Heart left ventricle (tissue), 16 donors: ENCODE measurements at places on chromosomes 2 and 18.

DNA sequence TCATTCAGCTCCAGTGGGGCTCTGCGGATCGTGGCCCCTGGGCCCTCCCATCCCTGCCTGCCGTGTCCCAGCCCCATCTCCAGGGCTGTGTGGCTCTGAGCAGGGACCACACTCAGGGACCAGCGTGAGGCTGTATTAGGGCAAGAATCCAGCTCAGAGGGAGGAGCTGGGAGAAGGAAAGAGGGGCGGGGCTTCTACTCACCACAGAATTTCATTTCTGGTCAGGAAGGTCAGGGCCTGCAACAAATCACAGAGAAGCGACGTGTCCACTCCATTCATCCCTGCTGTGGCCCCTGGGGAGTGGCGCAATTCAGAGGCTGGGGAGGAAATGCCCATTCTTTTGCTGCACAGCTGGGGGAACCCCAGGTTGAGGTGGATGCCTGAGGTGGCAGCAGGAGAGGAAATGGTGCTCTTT, 828 bp downstream of the CIB4 start:
- DNase-seq = no peak

DNA sequence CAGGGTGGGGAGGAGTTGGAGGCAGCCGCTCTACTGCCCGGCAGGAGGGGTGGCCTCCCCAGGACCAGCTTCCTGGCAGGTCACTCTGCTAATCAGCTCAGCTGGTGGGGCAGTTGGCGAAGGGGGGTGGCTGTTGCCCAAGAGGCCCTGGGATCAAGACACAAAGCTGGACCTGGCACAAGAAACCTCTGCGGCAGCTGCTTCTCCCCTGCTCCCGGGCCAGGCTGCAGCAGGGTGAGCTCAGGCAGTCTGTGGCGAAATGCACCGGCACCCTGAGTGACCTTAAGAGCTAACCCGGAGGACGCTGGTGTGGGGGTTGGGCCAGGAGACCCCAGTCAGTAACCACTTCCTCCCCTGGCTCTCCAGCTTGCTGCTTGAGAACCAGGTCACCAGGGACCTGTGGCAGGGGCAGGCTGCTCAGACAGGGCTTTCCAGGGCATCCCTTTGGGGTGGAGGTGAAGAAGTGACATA, 31.1 kb downstream of the TOGARAM2 start:
- DNase-seq = peak; percentile 79

DNA sequence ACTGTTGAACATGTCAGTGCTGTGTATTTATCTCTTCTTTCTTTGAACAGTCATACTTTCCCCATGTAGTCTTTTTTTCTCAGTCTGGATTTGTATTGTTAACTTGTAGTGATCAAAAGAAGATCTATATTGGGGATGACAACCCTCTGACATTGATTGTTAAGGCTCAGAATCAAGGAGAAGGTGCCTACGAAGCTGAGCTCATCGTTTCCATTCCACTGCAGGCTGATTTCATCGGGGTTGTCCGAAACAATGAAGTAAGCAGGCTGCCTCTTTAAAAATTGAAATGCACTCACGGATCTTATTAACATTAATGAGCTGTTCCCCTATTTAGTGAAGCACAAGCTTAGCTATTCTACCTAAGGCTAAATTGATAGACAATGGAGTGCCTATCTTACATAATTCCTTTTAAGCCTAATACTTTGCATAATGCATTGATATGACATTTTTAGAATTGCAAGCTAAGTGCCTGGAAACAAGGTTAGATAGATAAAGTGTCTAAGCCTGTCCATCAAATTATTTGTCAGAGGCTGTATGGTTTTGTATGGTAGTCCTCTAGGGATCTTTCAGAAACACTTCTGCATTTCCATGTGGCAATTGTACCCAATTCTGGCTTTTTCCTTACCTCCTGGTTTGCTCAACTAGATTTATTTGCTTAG, 29.3 kb upstream of the FAM171B start:
- DNase-seq = no peak

DNA sequence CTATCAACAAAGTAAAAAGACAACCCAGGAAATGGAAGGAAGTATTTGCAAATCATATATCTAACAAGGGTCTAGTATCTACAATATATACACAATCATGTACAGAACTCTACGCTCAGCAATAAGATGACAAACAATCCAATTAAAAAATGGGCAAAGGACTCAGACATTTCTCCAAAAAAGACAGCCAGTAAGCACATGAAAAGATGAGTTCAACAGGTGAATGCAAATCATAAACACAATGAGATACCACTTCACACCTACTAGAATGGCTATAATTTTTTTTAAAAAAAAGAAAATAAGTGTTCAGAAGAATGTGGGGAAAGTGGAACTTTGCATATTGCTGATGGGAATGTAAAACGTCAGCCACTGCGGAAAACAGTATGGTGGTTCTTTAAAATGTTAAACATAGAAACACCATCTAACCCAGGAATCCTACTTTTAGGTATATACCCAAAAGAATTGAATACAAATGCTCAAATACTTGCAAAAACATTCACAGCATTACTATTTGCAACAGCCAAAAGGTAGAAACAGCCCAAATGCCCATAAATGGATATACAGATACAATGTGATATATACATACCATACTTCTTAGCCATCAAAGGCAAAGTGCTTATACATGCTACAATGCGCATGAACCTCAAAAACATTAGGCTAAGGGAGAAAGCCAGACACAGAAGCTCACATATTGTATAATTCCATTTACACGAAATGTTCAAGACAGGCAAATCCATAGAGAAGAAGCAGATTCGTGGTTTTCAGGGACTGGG, 121.2 kb downstream of the CABYR start:
- DNase-seq = no peak

DNA sequence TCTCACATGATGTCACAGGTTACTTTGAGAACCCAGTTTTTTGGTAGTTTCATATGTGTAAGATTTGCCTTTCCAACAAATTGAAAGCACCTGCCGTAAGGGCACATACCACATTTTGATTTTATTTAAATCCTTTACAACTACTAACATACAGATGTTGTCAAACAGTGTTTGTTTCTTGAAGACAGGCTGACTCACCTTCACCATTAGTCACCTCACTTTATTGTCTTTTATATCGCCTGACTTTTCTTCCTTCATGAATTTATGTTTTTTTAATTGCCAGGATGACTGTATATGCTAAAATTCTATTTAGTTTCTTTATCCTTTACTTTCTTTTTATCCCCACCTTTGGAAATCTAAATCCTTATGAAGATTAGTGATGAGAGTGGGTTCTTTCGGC, 886.7 kb downstream of the SUCLG1 start:
- no peak for DNase-seq

DNA sequence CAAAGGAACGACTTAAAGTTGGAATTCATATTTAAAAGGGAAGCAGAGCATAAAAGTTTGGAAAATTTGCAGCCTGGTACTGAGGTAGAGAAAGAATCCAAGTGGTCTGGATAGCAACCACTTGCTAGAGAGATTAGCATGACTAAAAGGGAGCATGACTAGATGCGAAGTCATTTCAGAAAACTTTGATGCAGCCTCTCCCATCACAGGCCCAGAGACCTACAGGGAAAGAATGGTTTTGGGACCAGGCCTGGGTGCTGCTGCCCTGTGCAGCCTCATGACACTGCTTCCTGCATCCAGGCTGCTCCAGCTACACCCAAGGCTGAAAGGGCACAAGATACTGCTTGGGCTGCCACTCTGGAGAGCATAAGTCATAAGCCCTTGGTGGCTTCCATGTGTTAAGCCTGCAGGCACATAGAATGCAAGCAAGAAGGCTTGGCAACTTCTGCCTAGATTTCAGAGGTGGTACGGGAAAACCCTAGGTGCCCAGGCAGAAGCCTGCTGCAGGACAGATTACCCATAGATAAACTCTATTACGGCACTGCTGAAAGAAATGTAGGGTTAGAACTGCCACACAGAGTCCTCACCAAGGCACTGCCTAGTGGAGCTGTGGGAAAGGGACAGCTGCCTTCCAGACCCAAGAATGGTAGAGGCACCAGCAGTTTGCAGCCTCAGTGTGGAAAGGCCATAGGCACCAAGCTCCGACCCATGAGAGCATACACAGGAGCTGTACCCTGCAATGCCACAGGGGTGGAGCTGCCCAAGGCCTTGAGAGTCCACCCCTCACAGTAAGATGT, 12.6 kb upstream of the CHN1 start:
- DNase-seq = no peak

- DNase-seq = no peak
Measured at GRCh38 chr2:184689638-184690037, 91.3 kb downstream of the ZNF804A start.

- peak; percentile 15 for DNase-seq
Measured at GRCh38 chr2:190678444-190679162, 29.7 kb downstream of the NAB1 start.

DNA sequence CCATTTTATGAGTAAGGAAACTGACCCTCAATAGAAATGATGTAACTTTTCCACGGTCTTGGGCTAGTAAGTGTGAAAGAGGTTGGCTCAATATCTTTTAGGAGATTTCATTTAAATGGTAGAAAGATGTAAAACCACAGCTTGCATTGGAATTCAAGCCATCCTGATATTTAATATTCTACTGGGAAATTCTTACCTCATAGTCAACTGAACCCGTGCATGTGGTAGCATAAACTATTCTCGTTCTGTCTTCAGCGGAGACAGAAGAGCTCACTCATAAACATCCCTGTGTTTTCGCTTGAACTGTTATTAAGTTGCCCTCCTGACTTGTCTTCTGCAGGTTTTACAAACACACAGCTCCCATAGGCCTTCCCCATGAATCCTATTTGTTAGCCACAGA, 8.5 kb upstream of the SPATS2L start:
- DNase-seq = no peak

DNA sequence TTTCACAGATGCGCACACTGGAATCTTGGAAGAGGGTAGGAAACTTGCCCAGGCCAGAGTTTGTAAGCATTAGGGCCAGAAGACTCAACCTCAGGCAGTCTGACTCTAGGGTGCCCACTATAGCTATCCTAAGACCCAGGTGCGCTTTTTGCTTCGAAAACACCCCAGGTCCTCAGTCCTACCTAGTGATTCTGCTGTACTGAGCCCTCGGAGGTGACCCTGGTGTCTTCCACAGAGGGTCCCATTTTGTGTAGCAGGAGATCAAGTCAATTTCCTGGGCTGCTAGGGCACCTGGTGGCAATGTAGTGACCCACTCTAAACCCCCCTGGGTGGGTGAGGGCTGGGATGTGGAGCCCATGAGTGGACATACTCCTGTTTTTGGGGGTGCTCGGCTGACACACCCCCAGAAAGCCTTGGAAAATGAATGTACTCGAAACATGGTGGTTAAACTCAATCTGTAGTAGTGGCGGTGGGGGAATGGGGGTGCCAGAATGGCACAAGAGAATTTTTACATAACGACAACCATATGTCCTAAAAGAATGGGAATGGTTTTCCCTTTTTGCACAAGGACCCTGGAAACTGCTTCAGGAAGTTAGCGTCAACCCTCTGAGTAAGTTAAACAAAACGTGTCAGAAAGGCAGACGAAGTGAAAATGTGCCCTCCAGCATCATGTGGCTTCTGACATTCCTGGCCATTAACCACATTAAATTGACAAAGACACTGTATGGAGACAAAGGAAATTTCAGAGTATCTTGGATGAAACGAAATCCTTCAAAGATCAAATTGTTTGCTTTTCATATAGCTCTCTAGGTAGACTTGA, 218.0 kb upstream of the COPS8 start:
- no peak for DNase-seq

DNA sequence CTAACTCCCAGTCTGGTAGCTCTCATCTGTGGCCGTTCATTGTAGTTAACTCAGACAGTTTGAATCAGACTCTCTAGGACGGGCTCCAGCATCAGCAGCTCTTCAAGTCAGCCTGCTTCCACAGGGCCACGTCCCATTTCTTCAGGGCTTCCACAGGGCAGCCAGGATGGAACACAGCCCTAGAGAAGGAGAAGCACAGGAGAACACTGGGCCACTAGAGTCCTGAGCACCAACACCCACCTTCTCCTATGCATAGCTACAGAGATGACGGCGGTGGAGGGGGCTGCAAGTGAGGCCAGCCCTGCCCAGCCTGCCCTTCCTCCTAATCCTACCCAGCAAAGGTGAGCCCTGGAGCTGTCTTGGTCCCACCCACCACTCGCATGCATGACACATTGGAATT, 10.2 kb upstream of the TEX261 start:
- DNase-seq = no peak

DNA sequence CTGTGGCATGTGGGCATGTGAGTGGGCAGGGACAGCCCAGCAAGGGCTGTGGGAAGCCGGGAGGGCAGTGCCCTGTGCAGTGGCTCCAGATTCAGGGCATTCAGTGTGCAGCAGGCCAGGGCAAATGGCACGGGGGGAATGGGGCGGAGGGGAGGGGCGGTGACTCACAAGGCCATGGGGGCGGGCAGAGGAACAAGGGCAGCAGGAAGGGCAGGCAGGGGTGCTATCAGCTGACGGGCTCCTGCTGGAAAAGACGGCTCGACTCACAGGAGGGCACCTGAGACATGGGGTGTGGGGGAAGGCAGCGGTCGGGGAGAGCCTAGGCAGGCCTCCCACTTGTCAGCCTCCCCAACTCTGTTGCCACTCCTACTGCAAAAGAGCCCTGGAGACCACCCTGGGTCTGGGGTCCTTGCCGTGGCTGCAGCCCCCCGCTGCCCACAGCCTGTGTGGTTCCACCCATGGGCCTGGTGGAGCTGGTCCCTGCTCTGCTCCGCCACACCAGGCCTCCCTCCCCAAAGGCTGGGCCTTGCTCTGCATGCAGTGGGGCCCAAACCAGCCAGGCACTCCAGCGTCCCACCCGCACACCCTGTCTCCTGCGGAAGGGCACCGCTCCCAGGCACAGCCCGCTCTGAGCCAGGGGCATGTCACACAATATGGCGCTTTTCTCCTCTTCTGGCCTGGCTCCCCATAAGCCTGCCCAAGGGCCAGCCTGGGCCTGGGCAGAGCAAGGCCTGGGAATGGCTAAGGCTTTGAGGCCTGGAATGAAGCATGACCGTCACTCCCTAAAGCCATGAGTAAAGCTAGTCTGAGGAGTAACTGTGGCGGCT, 25.9 kb downstream of the HS6ST1 start:
- DNase-seq = peak; percentile 61

DNA sequence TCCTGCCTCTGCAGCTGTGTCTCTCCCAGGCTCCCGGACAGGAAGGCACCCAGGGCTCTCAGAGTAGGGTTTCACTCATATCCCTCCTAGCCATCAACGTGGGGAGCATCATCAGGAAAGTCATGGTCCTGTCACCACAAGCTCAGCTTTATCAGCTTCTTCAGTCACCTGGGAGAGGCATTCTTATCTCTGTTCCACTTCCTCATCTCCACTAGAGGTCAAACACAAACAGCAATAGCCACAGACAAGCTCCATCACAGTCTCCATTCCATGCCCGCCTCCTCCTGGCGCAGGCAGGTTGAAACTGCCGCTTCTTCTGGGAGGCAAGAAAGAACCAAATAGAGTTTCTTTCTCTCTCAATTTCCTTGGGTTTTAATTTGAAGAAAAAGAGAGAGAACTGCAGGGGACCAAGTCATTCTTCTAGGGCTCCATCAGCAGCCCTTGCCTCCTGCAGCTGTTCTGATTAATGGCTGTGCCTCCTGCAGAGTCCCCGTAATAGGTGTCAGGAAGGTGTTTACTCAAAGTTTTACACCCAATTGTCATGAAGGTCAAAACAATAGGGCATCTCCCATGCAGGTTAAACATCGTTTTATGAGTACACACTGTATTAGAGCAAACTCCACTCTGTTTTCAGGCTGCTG, 377.9 kb downstream of the TMEM182 start:
- no peak for DNase-seq

GRCh38 chr18:10402871-10403559, 51.4 kb upstream of the APCDD1 start:
- DNase-seq = no peak

- DNase-seq = no peak
Measured at GRCh38 chr2:76314271-76315020, 603.7 kb upstream of the GCFC2 start.
